Adipose tissue (tissue), 3 donors: ENCODE measurements at places on chromosomes 5 and 9. TPM values are rescaled to one million over a fixed set of nuclear protein-coding genes. Genes with fewer than 3 reads are reported as not detected.

Gene OTULIN
- 4.4 TPM for polyA plus RNA-seq

Gene SLC34A3
- polyA plus RNA-seq = 0.04 TPM

Gene FAM200C
- polyA plus RNA-seq = 2.0 TPM

Gene PALM2AKAP2
- 21.7 TPM for polyA plus RNA-seq

Gene PCDHB12
- 1.2 TPM for polyA plus RNA-seq

Gene PDCD1LG2
- 1.1 TPM for polyA plus RNA-seq

Gene SMIM33
- polyA plus RNA-seq = 0.04 TPM

Gene CDKN2A
- 0.17 TPM for polyA plus RNA-seq

Gene QRFP
- 0.12 TPM for polyA plus RNA-seq
